ENCODE measurements at places on chromosomes 4 and X. TPM values are rescaled to one million over a fixed set of nuclear protein-coding genes. Genes with fewer than 3 reads are reported as not detected.

DNA sequence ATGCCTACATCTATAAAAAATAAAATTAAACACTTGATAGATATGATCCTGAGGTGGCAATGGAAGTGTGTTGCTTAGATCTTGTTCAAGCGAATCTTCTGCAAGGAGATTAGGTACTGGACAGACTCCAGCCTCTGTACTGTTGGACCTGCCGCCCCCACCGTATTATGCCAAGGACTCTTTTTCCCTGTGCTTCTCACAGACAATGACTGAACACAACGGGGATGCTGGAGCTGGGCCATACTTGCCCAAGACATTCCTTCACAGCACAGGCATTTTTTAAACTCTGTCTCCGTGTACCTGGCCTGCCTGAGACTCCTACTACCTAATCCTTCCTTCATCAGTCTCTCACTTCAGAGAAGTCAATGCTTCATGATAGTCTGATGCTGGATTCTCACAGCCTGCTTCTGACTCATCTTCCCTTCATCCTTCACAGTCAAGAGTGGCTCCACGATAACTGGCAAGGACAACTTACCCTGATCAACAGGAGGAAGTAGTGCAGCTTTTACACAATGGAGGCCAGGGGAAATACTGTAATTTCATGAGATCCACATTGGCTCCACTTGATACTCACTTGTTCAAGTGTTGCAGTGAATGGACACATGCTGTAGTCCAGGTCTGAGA, 754.6 kb upstream of the AGA start:
- no peak for DNase-seq

DNA sequence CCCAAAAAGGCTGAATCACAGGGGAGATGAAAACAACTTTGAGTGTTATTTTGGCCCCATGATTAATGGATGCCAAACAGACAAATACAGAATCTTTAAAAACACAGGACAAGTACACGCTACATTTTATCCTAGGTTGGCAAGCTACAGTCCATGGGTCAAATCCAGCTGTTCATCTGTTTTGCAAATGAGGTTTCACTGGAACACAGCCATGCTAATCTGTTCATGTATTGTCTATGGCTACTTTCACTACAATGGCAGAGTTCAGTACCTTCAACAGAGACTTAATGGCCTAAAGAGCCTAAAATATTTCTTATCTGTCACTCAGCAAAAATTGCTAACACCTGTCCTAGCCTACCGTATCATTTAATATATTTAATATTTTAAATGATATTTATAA, 1548.5 kb upstream of the IGFBP7 start:
- DNase-seq = no peak

- DNase-seq = no peak
Observed at GRCh38 chr4:53011259-53011905, 149.3 kb downstream of the RASL11B start.

DNA sequence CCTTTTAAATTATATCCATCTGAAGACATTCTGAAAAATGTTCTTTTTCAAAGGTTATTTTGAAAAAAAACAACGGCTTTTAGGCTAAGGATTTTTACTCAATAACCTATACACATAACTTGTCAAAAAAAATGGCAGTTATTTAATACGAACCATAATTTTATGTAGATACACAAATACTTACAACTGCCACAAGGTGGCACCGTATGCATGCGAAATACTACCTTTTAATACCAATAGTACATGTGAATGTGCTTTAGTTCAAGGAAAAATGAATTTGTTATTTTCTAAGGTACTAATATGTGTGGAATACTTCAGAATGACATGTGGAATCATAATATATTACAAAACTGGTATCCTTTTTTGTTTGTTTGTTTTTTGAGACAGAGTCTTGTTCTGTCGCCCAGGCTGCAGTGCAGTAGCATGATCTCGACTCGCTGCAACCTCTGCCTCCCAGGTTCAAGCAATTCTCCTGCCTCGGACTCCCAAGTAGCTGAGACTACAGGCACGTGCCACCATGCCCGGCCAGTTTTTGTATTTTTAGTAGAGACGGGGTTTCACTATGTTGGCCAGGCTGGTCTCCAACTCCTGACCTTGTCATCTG, 4.6 kb upstream of the MAD2L1 start:
- peak; percentile 89 for DNase-seq

Gene ATP7A
- total RNA-seq = 14.9 TPM

GRCh38 chr4:95087657-95088455, 330.1 kb downstream of the BMPR1B start:
- DNase-seq = no peak

DNA sequence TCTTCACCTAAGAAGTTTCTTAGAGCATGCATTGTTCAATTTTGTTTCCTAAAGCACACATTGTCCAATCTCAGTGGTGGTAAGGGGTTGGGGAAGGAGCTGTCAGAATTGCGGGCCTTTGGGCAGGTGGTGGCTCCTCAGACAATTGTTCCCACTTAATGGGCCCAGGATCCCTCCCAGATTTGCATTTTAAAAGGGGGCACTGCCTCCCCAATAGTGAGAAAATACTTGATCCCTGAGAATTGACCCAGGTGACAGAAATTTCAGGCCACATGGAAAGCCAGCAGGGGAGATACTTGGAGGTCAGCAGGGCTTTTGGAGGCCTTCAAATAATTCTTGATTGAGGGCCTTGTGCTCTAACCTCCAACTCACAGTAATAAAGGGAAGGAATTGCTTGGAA, 217.1 kb downstream of the ZNF674 start:
- DNase-seq = no peak

GRCh38 chr4:140944572-140944971, 188.4 kb upstream of the TBC1D9 start:
- DNase-seq = no peak
